Hematopoietic multipotent progenitor cell treated with erythropoietin and hydrocortisone succinate and interleukin-3 and kit ligand, for 15 days (in vitro differentiated cells): ENCODE measurements at places on chromosomes 1 and 21.

DNA sequence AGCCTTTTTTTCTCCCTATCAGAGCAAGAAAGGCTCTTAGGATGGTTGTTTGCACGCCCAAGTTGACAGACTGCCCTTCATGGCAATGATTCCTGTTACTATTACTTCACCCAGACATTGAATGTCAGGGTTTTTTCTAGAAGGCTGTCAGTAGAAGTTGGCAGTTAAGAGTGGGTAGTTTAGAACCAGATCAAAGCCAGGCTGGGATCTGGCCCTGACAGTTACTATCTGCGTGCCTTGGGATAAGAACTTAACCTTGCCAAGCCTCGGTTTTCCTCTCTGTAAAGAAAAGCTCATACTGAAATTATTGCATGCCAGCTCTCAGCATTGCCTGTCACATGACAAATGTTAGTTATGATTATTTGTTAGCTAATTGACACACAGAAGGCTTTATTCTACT is 58.7 kb upstream of the PPP2R5A start:
- DNase-seq: no peak

DNA sequence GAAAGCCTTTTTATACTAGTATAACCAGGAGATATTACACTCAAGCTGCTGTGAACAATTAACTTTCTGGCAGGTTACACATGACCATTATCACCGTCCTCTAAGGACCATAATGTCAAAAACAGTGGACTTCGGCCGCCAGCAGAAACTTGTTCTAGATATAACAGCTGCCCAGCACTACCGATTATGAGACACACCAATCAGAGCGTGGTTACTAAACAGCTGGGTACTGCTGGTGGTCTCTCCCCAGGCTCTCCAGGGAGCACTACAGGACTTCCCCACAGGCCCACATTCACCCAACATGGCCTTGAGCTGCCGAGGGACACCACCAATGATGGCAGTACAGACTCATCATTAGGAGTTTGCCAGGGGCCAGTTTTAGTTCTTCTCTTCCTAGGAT is 57.9 kb upstream of the CTBS start:
- DNase-seq: no peak

- DNase-seq: no peak
Observed at GRCh38 chr1:147878022-147878421, 24.6 kb upstream of the GJA8 start.

DNA sequence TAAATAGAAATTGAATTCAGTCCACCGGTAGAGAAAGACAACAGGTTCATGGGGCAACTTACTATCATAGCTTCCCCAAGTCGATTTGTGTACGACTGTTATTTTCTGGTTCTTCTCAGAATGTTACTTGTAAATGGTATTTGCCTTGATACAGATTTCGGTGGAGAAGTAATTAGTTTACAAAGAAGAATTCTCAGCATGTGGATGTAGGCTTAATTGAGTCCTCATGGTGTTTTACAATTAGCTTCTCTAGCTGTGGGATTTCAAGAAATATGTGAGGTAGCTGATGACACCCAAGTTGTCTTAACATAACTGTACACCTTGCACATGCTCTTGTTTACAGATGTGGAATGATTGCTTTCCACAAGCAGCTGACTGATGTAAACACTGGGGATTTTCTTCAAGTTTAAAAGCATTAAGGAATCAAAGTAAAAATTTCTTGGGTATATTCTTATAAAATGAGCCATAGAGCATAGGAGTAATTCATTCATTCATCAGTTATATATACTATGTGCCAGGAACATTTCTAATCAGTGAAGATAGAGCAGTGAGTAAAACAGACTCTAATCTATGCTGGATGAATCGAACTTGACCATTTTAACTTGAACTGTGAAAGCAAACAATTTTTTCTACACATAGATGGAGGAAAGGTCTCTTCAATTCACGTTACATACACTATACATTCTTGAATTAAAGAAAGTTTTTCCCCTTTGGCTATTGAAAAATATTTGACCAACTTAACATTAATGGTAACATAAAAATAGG is 1.4 kb downstream of the MACO1 start:
- DNase-seq: peak; percentile 65

- no peak for DNase-seq
Observed at GRCh38 chr1:10610901-10611600, 136.3 kb downstream of the PEX14 start.

DNA sequence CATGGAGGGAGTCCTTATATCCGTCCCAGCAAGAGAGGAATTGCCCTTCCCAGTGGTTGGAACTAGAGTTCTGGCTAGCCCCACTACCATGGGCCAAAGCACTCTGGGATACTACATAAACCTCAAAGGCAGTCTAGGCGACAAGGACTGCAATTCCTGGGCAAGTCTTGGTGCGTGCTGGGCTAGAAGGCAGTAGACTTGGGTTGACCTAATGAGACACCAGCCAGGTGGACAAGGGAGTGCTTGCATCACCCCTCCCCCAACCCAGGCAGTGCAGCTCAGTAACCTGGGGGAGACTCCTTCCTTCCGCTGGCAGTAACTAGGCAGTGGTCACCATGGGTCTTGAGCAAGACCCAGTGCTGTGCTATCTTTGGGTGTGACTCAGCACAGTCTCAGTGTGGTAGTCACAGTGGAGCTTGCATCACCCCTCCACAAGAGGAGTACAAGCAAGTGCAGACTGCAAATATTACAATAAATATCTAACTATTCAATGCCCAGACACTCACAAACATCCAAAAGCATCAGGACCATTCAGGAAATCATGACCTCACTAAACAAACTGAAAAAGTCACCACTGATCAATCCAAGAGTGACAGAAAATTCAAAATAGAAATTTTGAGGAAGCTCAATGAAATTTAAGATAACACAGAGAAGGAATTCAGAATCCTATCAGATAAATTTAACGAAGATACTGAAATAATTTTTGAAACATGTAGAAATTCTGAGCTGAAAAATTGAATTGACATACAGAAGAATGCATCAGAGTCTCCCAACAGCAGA is 84.7 kb upstream of the LYPLAL1 start:
- DNase-seq: peak; percentile 5

DNA sequence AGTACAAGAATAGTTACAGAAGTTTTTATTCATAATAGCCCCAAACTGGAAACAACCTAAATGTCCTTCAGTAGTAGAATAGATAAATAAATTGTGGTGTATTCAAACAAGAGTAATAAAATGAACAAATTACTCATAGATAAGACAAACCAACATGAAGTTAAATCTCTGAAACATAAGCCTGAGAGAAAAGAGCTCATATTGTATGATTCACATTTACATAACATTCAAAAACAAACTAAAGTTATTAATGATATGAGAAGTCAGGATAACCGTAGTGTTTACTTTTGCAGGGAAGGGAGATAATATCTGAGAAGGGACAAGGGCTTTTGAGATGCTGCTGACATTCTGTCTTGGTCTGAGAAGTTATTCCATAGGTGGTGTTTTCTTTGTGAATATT is 13.5 kb downstream of the STPG1 start:
- DNase-seq: no peak

DNA sequence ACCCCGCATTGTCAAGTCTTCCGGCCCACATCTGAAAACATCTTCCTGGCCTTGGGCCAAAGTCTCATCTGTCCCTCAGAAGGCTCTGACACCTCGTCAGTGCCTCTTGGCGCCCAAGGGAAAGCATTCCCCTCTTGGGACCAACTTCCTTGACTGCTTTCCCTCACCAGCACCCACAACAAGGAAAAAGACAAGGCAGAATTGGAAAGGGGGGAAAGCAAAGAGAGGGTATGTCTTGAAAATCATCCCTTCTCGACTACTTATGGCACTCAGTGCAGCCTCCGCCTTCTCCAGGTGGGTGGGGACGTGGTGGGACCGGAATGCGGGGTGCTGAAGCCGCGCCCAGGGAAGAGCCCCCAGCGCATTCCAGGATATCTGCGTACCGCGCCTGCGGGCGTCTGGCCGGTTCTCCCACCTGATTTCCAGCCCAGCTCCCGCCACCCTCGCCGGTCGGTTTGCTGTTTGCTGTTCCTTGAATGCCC is 554 bp upstream of the SLC39A1 start:
- DNase-seq: no peak

DNA sequence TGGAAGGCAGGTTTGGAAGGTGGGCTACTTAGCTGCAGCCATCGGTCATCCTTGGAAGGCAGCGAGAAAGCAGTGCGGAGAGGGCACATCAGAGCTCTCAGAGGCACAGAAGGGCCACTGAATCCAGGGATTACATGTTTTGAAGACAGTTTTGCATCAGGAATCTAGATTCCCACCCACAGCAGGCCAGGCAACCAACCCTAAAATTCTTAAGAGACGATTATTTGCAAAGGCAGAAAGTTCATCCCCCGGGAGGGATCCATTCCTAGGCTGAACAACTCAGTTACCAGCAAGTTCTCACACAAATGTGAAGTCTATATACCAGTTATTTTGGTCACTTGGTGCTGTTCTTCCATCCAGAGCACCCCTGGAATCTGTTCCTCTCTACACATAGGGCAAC is 457.3 kb upstream of the VAMP3 start:
- DNase-seq: no peak

GRCh38 chr21:15408089-15408488 is 321.7 kb upstream of the USP25 start:
- DNase-seq: no peak

DNA sequence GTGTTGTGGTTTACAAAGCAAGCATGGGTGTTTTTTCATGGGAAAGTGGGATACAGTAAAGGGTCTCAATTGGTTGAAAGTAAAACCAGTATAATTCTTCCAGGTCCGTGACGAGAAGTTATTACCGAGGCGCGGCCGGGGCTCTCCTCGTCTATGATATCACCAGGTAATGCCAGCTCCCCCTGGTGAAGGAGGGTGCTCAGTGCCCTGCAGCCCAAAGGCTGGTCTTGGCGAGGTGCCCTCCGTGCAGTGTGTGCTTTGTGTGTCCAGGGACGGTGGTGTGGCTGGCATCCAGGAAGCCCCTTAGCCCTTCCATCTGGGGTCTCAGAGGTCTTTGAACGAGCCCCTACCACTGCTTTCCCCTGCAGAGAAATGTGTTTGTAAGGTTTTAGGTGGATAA is 24.8 kb downstream of the RAB4A start:
- no peak for DNase-seq

GRCh38 chr1:93238425-93238824 is 57.9 kb downstream of the CCDC18 start:
- DNase-seq: no peak

DNA sequence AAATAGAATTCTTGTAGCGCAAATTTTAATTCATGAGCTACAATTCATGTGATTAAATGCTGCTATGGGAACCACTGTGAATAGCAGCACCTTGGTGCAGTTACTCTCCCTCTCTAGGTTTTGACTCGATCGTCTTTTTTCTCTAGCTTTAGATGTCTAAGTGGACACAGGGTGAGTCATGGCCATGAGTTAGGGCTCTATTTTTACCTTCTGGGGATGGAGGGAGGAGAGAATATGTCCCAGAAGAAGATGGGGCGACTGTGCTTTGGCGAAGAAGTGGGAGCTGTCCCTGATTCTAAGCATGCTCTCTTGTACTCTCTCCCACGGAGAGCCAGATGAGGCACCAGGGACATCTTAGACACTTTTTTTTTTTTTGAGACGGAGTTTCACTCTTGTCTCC is 1.6 kb upstream of the OR2B11 start:
- DNase-seq: no peak

GRCh38 chr1:44557778-44558177 is 116.5 kb downstream of the TMEM53 start:
- no peak for DNase-seq

DNA sequence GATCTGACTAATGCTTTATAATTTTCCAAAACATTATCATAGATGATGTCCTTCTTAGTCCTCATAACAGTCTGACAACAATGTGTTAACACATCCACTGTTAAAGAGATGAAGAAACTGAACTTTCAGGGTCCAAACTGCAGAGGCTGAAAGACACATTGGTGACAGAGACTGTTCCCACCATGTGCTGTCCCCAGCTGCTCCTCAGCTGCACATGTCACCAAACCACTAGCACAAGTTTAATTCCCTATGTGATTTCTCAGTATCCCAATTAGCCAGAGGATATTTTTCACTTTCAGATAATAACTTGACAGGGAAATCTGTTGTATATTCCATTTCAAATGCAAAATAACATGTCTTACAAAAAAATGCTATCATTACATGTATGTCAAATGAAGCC is 24.6 kb downstream of the LAMC2 start:
- no peak for DNase-seq

DNA sequence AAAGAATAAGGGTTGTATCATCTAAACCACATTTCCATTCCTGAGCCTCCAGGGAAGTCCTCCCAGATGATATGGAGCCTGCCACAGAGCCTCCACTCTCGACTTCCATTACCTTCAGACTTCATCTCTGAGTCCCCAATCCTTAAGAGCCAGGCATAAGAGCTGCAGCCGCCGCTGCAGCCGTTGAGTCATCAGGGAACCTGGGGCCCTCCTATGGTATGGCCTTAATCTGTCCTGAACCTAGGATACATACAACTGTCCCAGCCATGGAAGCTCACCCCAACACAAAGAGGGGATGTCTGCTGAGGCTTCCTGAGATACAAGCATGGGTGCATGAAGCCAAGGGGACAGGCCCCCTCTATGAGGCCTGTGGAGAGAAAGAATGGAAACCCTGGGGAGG is 16.3 kb downstream of the TAL1 start:
- no peak for DNase-seq

- no peak for DNase-seq
Observed at GRCh38 chr21:44758781-44759627, 42.6 kb downstream of the UBE2G2 start.

GRCh38 chr1:7633506-7634245 is 137.4 kb upstream of the VAMP3 start:
- DNase-seq: no peak

DNA sequence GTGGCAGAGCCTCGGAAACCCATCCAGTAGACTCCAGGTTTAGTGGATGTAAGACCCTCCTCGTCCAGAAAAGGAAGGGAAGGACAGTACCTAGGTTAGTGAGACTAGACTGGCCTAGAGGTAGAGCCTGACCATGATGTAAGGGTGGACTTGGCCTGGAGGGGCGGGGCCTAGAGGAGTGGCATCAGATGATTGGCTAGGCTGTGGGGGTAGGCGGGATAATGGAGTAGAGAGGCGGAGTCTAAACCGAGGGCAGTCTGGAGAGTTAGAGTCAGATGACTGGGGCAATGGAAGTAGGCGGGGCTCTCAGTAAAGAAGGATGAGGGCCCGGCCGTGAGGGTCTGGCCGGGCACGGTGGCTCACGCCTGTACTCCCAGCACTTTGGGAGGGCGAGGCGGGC is 70.1 kb downstream of the EPHB2 start:
- peak; percentile 6 for DNase-seq
